ENCODE measurements at places on chromosomes 2 and 18.

- DNase-seq, result peak; percentile 76
These were observed at the start of gene DCTN1 for GRCh38 chr2:74379851-74380789. DCTN1 (minus strand) TSS chr2:74380311; CDS start chr2:74380037, 274 bp downstream.

- DNase-seq, result no peak
These were observed 52.5 kb downstream of the ZNF516 start for GRCh38 chr18:76442413-76443171.

- DNase-seq, result no peak
These were observed 1089.5 kb downstream of the TDRD15 start for GRCh38 chr2:22213237-22213636.

- peak; percentile 87 for DNase-seq
These were observed 502 bp downstream of the EPAS1 start for GRCh38 chr2:46297546-46298271.

GRCh38 chr2:100616841-100617390 is 54.1 kb downstream of the PDCL3 start:
- DNase-seq, result no peak

DNA sequence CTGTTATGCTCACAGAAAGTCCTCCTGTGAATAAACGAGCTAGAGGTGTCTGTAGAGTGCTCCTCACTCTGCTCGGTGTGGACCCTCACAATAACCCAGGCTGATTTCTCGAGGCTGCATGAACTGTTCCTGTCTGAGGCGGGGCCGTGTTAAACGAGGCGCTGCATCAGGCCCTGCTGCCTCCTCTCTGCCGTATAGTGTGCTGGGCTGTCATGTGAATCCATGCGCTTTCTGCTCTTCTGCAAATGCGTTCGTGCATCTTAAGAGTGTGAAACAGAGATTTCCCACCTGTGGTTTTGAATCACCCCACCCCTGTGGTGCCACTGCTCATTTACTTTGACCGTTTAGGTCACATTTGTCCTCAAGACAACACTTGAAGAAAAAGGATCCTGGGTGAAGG is 26.2 kb downstream of the TRAF3IP1 start:
- DNase-seq, result no peak

GRCh38 chr2:221629468-221629867 is 57.4 kb upstream of the EPHA4 start:
- DNase-seq, result peak; percentile 73

GRCh38 chr18:2410688-2411087 is 160.6 kb downstream of the METTL4 start:
- DNase-seq, result peak; percentile 74

GRCh38 chr2:208101716-208102631 is 22.4 kb downstream of the CRYGD start:
- DNase-seq, result peak; percentile 40

- DNase-seq, result no peak
These were observed 33.7 kb downstream of the STARD6 start for GRCh38 chr18:54323970-54324369.

DNA sequence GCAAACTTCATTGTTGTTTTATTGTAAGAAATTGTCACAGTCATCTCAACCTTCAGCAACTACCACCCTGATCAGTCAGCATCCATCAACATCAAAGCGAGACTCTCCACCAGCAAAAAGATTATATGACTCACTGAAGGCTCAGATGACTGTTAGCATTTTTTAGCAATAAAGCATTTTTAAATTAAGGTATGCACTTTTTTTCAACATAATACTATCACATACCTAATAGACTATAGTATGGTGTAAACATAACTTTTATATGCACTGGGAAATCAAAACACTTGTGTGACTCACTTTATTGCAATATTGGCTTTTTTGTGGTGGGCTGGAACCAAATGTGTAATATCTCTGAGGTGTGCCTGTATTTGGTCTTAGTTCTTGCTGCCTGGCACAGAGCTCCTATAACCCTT is 15.6 kb downstream of the SCN1A start:
- peak; percentile 20 for DNase-seq

- DNase-seq, result no peak
These were observed 74.0 kb downstream of the ZNF516 start for GRCh38 chr18:76420898-76421684.

DNA sequence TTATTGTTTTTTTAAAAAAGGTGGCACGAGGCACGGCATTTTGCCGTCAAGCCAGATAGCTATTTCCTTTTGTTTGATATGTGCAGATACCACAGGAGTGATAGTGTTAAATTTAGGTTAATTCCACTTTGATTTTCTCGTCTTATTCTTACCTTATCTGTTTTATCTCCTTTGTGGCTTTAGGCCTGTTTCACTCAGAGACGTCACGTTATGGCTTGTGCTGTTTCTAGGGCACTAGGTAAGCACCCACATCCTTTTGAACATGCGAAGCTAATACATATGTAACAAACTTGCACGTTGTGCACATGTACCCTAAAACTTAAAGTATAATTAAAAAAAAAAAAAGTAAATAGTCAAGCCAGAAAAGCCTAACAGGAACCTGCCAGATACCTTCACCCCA is 57.8 kb downstream of the C18orf63 start:
- DNase-seq, result no peak

GRCh38 chr2:101432411-101433181 is 42.3 kb downstream of the RFX8 start:
- DNase-seq, result no peak

- no peak for DNase-seq
These were observed 530.3 kb upstream of the MEX3C start for GRCh38 chr18:51727780-51728179.

DNA sequence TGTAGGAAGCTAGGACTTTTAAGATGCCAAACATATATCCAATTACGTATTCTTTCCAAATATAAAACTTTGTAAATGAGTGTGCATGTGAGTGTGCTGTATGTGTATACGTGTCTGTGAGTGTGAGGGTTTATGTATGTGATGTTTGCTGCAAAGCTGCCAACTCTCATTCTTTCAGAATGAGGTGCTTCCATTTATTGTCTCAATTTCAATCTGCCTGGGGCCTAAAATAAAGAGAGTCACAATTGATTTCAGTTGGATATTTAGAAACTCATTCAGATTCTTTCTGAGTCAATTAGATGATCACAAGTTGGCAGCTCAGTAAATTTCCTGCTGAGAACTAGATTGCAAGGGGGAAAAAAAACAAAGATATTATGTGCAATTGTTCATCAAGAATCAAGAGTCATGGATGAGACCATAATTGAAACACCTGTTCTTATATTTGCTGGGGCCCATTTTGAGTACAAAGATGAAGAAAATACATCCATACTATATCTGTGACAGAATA is 621.2 kb upstream of the ACVR2A start:
- peak; percentile 13 for DNase-seq

DNA sequence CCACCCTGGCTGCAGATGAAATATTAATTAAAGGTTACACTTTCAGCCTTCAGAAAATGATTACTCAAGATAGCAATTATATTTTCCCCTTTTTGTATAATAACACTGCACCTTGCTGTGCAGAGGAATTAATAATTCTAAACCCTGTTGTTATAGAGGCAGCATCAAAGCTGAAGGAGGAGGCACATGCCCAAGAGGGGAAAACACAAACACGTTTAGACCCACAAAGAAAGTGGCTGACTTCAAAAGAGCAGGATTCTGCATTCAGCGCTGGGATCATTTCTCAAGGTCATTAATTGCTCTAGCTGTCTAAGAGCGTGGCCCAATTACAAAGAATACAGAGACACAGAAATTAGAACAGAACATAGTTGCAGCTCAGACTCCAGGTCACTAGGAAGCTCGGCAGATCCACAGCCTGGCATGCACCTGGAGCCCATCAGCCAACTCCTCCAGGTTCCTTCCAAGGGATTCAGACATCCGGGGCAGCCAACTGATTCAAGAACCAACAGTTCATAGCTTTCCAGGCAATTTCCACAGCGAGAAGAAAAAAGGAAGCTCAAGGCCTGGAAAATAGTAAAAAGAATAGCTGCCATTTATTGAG is 102.3 kb upstream of the ID2 start:
- DNase-seq, result no peak

DNA sequence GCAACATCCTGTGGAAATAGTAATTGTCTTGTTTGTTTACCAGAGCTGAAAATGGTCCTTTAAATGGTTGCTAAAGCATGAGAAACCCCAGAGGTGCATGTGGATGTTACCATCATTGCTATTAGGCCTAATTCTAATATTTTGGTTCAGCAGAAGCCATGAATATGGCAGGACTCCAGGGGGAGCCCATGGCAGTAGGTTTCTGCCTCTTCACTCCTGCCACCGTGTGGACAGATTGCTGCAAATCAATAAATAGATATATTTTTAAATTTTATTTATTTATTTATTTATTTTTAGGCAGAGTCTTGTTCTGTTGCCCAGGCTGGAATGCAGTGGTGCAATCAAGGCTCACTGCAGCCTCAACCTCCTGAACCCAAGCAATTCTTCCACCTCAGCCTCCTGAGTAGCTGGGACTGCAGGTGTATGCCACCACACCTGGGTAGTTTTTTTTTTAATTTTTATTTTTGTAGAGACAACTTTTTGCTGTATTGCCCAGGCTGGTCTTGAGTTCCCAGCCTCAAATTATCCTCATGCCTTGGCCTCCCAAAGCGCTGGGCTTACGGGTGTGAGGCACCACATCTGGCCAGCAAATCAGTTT is 54.9 kb upstream of the CAPN13 start:
- peak; percentile 83 for DNase-seq

DNA sequence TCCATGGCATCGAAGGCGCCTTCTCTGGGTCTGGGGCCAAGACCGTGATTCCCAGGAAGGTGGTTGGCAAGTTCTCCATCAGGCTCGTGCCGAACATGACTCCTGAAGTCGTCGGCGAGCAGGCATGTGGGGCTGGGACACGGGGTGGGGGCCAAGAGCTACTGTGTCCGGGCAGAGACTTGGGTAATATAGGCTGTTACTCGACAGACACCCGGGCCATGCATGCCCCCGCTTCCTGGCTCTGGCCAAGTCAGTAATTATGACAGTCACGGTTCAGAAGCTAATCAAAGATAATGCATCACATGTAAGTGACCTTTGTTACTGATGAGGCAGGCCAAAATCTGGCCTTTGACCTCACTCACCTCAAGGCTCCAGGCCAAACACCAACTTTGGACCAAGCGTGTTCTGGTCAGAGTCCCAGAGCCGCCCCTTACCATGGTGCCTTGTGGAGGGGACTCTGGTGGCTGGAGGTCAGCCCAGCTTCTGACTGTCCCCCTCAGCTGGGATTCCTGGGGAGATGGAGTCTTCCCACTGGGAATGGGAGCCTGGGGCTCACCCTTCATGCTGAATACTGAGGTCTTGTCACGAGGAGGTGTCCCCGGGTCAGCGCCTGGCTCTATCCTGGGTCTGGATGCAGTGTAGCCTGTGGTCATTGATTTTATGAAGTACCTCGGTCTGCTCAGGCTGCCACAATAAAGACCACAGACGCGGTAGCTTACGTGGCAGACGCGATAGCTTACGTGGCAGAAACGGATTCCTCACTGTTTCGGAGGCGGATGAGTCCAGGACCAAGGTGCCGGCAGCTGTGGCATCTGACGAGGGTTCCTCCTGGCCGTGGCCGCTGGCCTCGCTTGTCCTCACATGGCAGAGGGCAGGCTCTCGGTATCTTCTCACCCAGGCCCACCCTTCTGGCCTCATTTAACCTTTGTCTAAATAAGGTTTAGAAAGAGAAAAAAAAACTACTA is 17.7 kb upstream of the CNDP1 start:
- no peak for DNase-seq

DNA sequence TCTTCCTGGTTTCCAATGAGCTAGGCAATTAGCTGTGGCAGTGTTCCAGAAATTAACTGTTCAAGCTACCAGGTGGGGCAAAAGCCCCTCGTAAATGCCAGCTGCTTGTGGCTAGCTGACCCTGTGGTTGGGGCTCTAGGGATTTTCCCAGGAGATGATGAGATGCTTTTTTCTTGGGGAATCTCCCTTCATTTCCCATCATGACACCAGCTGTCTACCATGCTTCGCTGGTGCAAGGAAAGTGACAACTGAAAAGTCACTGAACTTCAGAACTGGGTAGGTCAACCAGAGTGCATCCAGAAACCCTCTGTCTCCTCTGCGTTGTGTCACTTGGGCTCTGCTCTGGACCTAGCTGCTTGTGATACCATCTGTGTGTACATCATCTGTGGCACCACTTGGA is 386.5 kb upstream of the DCC start:
- DNase-seq, result no peak

- peak; percentile 56 for DNase-seq
These were observed 117.0 kb downstream of the LAMA1 start for GRCh38 chr18:7000484-7001096.

DNA sequence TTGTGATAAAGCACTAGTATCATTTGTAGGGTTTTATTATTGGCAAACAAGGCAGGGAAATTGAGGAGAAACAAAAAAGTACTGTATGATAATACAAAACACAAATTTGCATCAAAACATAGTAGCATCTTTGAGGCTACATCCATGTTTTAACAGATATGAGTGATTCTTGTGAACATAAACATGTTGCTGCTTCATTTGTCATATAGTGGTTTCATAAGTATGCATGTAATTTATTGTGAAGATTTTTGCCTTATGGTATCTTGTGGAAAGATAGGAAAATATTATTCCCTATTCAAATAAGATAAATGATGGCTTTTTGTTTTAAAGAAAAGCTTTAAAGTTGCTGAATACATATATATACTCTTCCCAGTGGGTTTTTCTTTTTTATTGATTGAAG is 60.3 kb downstream of the VRK2 start:
- DNase-seq, result no peak

GRCh38 chr2:170362871-170363631 is 185.1 kb downstream of the MYO3B start:
- no peak for DNase-seq

DNA sequence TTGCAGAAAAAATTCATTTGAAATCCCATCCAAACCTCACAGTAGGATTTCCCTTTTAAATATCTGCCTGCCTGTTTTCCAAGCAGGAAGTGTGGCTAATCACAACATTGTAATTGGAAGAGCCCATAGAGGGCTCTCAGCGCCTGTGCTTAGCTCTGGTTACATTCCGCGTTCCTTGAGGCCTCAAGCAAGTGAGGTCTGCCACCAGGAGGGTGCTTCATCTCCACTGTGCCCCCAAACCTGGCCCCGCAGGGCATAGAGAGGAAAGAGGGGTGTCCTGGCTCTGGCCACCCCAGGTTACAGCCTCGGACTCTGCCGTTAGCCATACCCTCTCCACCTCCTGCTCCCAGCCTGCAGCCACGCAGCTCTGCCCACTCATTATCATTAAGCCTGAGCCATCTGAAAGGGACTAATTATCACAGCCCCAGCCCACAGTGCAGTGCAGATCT is 214.8 kb downstream of the SP3 start:
- peak; percentile 29 for DNase-seq

GRCh38 chr2:120094795-120095194 is 81.9 kb downstream of the EPB41L5 start:
- DNase-seq, result no peak

GRCh38 chr2:168089200-168089599 is 158.2 kb downstream of the STK39 start:
- no peak for DNase-seq

DNA sequence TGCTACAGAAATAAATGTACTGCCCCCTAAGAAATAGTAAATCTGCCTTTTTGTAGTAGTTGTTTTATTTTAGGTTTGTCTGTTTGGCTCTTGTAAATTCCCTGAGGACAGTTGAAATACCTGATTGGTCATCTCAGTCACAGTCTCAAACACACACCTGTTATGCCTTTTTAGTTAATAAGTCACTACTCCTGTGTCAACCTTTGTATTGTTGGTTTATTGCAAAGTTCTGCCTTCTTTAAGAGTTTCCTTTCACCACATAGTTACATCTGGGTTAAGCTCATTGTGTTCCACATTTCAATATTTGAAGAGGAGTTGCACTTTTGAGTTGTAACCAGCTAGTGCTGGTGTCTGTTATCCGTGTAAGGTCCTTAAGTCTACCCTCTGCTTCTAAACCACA is 198.7 kb downstream of the CCDC85A start:
- DNase-seq, result no peak

Measured in epithelial cell of esophagus (primary cell).